ELR (cell line): ENCODE measurements at places on chromosomes 3 and 15.
A peak's percentile ranks its signal among the peaks of the same experiment; 100 is the strongest.

- DNase-seq: no peak
Measured at GRCh38 chr15:38470816-38471215, 16.9 kb downstream of the FAM98B start.

GRCh38 chr15:38611228-38611627 is 46.6 kb upstream of the RASGRP1 start:
- DNase-seq: no peak

GRCh38 chr3:112770032-112770626 is 76.5 kb downstream of the CD200R1L start:
- peak; percentile 87 for DNase-seq

DNA sequence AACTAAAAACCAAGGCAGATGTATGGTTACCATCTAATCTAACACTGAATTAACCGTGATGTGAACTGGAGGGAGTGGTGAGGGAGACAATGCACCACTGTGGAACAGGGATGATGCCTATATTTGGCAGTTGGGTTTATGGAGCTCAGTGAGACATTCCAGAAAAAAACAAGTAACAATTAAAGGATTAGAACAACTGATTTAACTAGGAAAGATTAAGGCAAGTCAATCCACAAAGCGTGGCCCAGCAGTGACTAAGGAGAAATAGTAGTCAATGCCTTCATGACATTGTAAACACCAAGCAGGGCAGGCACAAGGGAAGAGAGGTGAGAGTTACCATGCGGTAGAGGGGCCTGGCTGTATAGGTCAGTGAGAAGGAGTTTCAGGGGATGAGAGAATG is 38.1 kb downstream of the CHAC1 start:
- no peak for DNase-seq

GRCh38 chr3:27349832-27350231 is 19.4 kb downstream of the NEK10 start:
- DNase-seq: no peak

- no peak for DNase-seq
Measured at GRCh38 chr3:13947912-13948311, 68.0 kb upstream of the WNT7A start.

DNA sequence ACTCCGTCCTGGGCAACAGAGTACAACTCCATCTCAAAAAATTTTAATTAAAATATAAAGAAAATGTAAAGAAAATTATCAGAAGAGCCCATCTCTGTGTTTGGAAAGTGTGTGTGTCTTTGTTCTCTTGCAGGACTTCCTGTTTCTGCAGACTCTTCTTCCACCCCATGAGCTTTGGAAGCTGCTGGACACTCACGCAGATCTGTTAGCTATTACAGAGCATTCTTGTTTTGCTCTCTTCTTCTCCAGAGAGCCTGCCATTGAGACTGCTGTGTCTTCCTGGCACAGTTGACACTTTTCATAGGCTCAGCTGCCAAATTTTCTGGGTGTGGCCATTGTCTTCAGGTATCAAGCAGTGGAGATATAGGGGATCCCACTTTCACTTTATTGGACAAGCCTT is 6.0 kb upstream of the CCR8 start:
- no peak for DNase-seq

DNA sequence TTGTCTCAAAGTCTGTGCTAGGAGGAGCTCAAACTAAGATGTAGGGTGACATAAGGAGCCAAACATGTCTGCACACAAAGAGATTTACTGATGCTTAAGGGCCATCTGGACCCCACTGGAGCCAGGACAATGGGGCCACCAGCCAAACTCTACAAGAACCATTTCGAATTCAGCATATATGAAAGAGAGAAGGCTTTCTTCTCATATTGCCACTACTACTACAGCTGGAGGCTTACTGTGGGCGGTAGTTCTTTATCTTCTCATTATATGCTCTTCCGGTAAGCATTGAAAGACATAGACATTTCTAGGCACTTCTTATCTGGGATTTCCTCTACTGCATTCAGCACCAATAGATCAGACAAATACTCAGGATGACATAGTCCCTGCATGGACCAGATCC is 404.4 kb upstream of the PROK2 start:
- DNase-seq: no peak

- peak; percentile 32 for DNase-seq
Measured at GRCh38 chr15:80404761-80405553, 775 bp downstream of the ARNT2 start.

GRCh38 chr3:76429581-76430177 is 610.2 kb upstream of the ROBO2 start:
- no peak for DNase-seq

DNA sequence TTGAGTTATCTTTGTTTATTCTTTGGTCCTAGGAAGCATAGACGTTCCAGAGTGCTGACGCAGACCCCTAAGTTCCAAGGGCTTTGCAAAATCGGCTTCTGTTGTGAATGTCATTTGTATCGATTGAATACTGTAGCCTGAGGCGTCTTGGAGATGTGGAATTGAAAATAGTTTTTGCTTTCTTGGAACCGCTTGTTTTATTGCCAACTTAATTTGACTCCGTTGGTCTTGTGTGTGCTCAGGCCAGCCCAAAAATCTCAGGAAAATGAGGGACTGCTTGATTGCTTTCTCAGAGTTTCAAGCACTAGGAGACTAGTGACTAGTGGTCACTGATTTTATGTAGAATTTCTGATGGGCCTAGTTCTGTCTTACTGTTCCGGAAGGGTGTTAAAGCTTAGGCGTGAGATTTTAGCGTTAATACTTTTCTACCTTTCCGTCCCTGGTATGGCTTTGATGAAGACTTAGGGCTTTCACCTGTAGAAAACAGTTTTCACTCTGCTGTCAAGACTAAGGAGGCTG is 263 bp upstream of the UTS2B start:
- DNase-seq: peak; percentile 91

DNA sequence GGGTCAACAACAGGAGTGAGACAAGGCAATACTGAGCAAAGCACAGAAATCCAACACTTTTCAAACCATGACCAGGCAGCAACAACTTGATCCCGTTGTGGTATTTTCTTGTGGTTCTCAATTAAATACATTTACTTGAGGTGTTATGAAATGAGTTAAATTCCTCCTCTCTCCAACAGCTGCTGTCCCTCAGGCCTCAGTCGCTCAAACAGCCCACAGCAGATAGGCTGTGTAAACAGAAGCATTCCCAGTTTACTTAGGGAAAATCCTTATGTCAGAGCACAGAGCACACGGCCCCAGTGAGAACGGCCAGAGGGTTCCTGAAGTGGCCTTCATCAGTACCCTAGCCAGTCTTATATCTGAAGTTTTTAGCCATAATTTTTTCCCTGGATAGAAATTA is 359.9 kb downstream of the AGBL1 start:
- DNase-seq: no peak

- DNase-seq: peak; percentile 27
Measured at GRCh38 chr3:187263270-187263669, 28.3 kb downstream of the MASP1 start.

- peak; percentile 86 for DNase-seq
Measured at GRCh38 chr3:115986555-115987207, 363.4 kb downstream of the GAP43 start.

DNA sequence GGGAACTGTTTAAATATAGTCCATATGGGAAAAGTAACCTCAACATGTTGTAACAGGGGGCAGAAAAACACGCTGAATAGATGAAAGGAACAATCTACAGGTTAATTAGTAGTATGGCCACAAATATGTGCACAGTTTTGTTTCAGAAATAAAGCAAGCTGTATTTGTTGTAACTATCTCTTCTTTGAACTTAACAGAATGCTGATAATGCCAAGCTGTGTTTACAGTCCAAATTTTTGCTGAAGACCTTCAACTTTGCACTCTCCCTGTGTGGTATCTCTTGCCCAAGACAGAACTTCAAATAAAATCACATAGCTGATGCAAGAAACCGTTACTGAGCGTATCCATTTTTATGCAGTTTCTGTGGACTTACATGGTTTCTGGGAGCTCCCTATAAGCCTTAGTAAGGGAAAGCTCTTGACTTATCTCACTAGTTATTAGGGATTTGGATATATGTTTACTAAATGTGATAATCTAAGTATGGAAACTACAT is 425.4 kb upstream of the TPRG1 start:
- no peak for DNase-seq

DNA sequence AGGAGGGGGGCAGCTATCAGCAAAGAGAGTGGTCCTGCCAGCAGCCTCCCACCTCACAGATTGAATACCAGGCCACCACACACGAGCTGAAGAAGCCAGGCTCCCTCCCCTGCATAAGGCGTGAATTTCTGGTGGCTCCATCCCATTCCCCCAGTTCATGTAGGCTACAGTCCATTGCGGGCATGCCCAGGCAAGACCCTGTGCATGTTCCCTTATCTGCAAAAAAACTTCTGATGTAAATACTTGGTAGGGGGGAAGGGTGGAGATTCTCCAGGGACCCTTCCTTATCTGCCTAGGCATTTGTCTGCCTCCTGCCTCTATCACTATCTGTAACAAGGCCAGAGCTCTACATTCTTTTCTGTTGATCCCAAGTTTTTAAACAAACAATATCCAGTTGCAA is 27.6 kb upstream of the UBP1 start:
- DNase-seq: no peak

- no peak for DNase-seq
Measured at GRCh38 chr3:32312251-32312650, 73.8 kb downstream of the CMTM8 start.

DNA sequence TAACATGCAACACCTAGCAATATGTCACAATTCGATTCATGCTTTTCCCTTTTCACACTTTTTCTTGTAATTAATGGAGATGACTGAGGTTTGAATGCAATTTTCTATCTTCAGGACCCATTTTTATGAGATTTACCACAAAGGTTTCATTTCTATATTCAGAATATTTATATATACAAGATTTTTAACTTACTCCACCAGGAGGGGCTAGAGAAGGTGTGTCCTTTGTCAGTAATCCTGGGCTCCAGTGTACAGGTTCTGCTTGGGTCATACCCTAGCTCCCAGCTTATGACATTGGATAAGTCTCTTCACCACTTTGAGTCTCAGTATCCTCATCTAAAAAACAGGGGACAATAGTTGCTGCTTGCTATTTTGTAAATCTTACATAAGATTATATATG is 95.7 kb upstream of the SLC24A5 start:
- peak; percentile 23 for DNase-seq

- DNase-seq: peak; percentile 67
Measured at GRCh38 chr3:194422188-194422587, 23.1 kb upstream of the GP5 start.

DNA sequence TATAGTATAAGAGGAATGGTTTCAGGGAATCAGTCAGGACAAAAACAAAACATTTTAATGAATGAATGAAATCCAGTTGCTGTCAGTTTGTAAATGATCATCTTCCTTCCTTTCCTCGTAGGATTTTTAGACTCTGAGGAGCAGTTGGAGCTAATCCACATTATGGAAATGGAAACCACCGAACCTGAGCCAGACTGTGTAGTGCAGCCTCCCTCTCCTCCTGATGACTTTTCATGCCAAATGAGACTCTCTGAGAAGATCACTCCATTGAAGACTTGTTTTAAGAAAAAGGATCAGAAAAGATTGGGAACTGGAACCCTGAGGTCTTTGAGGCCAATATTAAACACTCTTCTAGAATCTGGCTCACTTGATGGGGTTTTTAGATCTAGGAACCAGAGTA is 3.1 kb downstream of the TIPARP start:
- no peak for DNase-seq

DNA sequence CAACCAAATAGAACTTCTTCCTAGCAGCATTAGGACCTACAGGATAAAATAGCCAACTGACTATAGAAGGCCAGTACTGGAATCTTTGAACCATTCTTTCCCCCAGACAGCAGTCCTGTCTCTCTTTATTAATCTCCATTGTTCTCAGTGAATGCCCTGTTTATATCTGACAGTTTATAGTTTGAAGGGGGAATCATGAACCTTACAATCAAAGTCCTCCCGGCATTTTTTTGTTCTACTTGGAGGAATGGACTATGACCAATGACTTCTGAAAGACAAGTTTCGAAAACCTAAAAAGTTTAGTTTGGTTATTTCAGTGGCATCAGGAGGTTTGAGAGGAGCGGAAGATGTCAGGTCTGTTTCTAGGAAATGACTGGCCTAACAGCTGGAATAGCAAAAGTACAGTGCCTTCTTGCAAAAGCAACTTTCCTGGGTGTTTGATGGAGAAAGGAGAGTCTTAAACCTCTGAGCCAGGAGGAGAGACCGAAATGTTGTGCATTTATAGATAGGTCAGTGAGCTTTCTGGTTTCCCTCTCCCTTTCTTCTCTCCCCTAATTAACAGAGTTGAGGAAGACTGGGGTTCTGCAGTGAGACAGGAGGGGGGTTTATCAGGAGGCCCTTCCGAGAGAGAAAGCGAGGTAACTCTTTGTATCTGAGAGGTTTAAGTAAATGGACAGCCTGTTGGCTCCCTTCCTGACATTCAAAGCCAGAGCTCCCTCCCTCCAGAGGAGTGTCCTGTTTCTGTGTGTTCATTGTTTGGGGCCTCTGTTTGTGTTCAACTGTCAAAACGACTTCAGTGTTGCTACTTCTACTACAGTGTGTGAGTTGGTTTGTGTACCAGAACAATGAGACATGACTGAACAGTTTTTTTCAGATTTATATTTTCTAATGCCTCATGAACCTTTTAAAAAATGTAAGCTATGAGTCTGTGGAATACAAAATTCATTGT is 383.0 kb upstream of the RARB start:
- no peak for DNase-seq

GRCh38 chr15:83396101-83396500 is 51.0 kb upstream of the SH3GL3 start:
- peak; percentile 17 for DNase-seq
